T-helper 2 cell (primary cell): ENCODE measurements at places on chromosomes 6 and 20.

DNA sequence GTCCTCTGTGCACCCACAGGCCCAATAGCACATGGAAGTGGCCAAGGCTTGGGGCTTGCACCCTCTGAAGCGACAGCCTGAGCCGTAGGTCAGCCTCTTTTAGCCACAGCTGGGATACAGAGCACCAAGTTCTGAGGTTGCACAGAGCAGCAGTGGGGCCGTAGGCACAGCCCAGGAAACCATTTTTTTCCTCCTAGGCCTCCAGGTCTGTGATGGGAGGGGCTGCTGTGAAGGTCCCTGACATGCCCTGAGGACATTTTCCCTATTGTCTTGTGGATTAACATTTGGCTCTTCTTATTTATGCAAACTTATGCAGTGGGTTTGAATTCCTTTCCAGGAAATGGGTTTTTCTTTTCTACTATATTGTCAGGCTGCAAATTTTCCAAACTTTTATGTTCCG lies 878.7 kb upstream of the MAN1A1 start:
- DNase-seq = no peak

- DNase-seq = no peak
Observed at GRCh38 chr20:17810062-17810631, 110.4 kb downstream of the BANF2 start.

GRCh38 chr20:51409192-51409880 lies 133.2 kb downstream of the NFATC2 start:
- peak; percentile 44 for DNase-seq

GRCh38 chr6:210778-211374 lies 81.4 kb upstream of the DUSP22 start:
- no peak for DNase-seq

- no peak for DNase-seq
Observed at GRCh38 chr6:119978274-119978889, 628.8 kb upstream of the MAN1A1 start.

DNA sequence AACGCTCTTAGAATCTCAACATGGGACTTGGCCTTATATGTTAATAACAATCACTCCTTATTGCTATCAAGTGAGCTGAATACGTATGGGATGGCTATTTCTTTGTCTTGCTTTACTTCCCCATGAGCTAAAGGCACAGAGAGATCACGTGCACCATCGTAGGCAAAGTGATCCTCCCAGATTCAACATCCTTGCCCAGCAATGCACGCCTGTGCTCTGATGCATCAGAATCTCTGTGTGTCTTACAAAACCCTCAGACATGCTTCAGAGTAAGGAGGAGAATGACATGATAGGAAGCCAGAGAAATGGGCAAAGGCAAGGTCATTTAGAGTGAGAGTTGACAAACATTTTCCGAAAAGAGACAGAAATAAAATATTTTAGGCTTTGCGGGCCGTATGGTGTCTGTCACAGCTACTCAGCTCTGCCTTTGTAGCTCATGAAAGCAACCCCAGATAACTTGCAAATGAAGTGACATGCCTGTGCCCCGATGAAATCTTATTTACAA lies 277.6 kb upstream of the CDH4 start:
- no peak for DNase-seq

DNA sequence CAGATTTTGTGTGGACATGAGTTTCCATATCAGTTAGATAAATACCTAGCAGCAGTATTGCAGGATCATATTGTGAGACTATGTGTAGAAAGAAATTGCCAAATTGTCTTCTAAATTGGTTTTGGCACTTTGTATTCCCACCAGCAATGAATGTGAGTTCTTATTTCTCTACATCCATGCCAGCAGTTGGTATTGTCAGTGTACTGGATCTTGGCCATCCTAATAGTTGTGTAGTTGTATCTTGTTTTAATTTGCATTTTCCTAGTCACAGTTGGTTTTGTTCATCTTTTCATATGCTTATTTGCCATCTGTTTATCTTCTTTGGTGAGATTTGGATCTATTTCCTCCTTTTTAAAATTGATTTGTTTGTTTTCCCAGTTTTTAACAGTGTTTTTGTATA lies 154.7 kb upstream of the HCRTR2 start:
- DNase-seq = no peak

DNA sequence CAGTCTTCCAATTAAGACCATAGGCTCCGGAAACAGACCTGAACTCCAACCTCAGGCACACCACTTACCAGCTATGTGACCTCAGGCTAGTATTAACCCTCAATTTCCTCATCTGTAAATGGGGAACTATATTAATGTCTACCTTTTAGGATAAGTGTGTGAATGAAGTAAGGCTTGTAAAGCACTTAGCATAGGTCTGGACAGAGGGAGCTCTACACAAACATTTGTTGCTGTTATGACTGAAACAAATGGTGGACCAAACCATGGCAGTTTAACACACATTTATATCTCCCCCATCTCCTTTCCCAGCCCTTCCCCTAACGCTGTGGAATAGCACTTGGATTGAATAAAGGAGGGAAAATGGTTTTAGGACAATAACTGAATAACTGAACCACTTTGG lies 48.7 kb downstream of the TSHZ2 start:
- DNase-seq = no peak

DNA sequence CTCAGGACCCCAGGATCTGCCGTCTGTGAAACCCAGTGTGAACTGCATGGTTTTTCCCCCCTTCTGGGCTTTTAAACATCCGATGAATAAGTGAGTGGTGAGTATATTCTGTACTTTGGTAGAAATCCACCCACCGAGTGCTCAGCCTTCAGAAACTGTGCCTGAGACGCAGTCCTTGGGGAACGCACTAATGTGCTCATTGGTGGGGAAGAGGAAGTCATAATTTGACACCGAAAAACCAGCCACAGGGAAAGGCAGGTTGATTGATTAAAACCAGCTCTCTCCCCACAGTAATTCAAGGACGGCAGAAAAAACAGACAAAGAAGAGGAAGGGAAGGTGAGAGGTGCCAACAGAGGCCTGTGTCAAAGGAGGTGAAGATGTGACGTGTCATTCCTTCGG lies 21.7 kb downstream of the EDN3 start:
- no peak for DNase-seq

- DNase-seq = no peak
Observed at GRCh38 chr6:144561455-144562043, 276.4 kb downstream of the UTRN start.

DNA sequence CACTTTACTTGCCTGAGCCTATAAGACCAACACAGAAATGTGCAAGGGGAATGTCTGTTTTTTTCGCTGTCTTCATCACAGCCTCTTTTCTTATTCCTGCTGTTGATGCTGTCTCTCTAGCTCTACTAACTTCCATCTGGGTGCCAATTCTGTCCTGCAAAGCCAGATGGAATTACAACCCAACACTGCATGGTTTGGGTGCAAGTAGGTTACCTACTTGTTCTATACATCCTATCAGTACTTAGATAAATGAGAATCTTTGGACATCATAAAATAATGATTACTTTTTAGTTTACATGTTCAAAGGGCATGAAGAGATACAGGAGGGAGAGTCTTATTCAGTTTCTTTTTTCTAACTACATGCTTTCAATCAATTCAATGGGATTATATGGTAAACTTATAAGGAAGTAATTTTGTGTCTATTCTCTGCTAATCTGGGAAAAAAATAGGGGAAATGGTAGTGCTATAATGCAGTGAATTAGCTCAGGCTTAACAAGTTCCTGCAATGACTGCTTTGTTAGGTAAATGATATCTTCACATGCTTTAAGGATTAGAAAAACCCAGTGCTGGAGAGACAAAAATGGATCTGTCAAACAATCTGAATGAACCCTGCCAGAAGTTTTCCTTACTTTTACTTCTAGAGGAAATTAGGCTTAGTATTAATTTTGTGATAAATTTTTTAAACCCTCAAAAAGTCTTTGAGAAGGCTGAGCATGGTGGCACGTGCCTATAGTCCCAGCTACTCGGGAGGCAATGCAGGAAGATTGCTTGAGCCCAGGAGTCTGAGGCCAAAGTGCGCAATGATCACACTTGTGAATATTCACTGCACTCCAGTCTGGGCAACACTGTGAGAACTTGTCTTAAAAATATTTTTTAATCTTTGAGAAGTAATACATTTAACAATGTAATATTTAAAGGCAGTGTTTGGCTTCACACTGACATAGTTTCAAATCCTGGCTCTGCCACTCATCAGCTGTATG lies 86.5 kb upstream of the E2F3 start:
- DNase-seq = no peak

- no peak for DNase-seq
Observed at GRCh38 chr20:58173091-58173490, 55.4 kb downstream of the ANKRD60 start.

DNA sequence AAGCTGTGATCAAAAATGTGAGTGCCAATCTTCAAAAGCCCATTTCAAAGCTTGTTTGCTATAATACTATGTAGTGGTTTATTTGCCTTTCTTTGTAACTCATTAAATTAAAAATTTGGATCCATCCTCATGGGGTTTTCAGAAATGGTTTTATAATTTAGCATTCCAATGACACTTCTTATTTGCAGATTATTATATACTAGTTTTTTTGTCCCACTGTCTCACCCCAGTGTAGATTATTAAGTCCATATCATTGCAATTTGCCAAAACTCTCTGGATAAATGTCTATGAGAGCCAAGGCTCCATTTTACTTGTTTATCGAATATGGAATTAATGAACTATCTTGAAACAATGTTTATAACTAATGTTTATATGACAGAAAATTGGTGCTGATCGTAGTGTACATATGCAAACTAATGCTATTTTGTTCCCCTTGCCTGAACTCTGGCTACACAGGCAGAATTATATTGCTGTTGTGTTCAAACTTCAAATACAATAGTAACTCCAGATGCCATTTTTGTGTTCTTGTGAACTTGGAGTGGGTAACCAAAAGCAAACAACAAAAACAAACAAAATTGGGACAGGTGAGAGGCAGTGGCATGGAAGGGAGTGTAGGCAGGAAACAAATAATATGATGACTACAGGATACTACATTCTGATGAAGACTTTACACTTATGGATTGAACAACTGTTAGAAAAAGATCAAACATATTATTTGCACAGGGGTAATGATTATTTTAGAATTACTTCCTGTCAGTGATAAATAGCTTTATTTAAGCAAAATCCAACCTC lies 307.1 kb upstream of the FLRT3 start:
- DNase-seq = no peak

- no peak for DNase-seq
Observed at GRCh38 chr6:139037490-139037889, 8.9 kb downstream of the ABRACL start.

DNA sequence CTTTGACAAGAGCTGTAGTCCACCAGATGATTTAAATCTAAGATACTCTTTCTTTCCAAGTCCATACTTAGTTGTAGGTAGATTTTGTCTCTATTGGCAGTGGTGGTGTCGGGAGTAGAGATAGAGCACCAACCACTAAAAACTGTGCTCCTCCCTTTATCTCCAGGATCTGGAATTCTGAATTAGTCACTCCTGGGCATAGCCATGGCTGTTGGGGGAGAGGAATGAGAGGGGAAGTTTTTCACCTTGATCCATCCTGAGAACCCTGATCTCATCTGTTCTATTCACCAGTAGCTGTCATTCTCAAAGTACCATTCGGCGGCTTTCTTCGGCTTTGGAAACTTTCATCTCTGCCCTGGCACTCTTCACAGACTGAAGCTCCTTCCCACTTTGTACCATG lies 35.6 kb upstream of the NKX2-4 start:
- DNase-seq = no peak

- DNase-seq = peak; percentile 46
Observed at GRCh38 chr20:44747166-44748004, 1.7 kb downstream of the KCNK15 start.

DNA sequence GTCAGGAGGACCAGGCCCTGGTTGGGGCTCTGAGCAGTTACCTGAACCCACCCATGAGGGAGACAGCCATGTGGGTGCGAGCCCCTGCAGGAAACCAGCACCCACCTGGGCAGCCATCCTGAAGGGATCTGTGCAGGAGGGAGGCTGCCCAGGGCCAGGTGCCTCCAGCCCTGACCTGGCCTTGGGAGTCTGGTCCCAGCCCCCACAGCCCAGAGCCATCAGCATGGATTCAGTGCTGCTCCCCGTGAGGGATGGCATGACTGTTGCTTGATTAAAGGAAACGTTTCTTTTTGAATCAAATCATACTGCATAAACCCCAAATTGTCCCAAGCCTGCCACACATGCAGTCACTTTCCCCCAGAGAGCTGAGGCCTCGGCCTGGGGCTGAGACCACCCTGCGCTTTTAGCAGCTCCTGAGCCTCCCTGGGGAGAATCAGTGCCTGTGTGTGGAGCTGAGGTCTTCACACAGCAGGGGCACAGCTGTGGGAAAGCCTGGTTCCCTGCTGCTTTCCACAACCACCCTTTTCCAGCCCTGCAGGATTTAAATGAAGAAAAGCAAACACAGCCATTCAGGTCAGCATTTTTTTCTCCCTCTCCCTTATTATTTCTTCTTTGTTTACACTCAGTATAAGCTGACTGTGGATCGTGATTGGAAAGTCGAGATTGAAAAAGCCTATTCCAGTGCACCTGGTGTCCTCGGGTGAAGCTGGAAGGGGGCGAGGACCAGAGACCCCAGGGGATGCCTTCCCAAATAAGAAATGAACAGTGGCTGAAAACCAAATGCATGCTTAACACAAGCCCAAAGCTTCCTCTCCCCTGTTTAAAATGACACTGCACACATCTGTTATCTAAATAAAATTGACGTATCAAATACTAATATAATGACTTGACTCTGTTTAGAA lies 283.9 kb downstream of the SMOC2 start:
- no peak for DNase-seq

DNA sequence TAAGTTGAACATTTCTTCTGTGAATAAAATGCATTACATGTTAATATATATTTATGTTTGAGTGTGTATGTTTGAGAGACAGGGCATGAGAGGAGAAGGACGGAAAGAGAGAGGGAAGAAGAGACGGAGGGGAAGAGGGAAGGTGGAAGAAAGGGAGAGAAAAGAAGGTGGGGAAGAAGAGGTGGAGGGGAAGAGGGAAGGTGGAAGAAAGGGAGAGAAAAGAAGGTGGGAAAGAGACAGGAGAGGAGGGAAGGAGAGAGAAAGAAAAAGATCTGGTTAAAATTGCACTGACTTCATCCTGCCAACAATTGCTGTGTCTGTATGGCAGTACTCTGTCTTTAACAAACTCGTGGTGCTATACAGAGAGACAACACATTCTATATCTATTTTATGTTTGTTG lies 29.0 kb downstream of the FAM83B start:
- no peak for DNase-seq

- no peak for DNase-seq
Observed at GRCh38 chr20:44204832-44205215, 5.7 kb downstream of the OSER1 start.

DNA sequence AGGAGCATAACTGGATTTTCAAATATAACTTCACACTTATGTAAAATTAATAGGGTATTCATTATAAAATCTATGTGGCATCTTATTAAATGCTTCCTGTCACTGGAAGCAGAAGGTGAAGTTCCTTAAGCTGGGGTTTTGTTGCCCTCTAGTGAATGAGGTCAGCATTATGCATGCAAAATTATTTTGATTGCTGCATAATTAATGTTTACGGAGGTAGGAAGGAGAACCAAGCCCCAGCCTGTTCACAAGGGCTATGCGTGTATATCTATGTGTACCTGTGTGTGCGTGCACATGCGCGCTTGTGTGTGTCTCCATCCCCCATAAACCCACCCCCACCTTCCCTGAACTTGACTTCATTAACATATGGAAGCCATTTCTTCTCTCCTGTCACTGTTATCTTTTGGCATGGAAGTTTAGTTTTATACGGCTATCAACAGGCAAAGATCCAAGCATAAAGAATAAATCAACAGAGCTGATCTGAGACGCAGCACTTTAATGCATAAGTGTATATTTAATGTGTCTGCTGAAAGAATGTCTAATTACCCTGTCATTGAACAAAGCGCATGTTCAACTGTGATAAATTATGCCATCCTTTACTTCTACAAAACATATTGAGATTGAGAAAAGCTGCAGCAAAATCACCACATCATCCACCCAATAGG lies 90.2 kb upstream of the CDH4 start:
- no peak for DNase-seq
